ENCODE measurements at places on chromosomes 1 and 21. TPM values are rescaled to one million over a fixed set of nuclear protein-coding genes. Genes with fewer than 3 reads are reported as not detected.

Gene LRRC7
- not detected for total RNA-seq

Gene CDC42BPA
- total RNA-seq: 40.3 TPM

Gene MANEAL
- total RNA-seq: 4.9 TPM

Gene PCAT6
- 0.71 TPM for total RNA-seq

Gene ST6GALNAC3
- total RNA-seq: 8.8 TPM

- no peaks in the 10 kb centered on the region for H3K36me3 ChIP-seq
- no peak overlapping the region for H3K27ac ChIP-seq
- H3K27me3 ChIP-seq: no peaks in the 10 kb centered on the region
These were observed 130.4 kb downstream of the AJAP1 start for GRCh38 chr1:4784761-4785160.

DNA sequence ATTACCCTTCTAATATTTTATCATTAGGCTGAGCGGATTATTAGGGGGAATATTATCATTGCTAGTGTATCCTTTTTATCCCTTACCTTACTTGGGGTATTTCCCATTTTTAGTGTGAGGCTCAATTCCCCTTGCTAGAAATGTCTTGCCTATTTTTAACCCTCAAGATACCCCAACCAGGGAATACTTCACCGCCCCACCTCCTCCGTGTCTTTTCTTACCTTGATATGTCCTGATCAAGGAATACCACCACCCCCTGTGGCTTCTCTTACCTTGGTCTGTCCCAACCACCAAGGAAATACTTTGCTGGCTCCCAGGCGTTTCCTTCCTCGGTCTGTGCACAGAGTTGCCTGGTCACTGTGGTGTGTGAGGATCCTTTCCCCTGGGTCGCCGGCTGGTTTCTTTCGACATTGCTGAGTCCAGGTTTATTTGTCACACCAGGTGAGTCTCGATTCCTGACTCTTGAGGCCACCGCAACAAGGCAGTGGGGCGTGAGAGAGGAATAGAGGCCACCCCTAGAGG, 57.8 kb downstream of the SERINC2 start:
- no peak overlapping the region for H3K4me3 ChIP-seq
- no peak overlapping the region for H3K27ac ChIP-seq
- H3K36me3 ChIP-seq: no peaks in the 10 kb centered on the region
- no peaks in the 10 kb centered on the region for H3K27me3 ChIP-seq
- H3K4me1 ChIP-seq: no peaks in the 10 kb centered on the region
- DNase-seq: no peak

GRCh38 chr1:2907051-2907450, 105.6 kb upstream of the TTC34 start:
- H3K36me3 ChIP-seq: no peaks in the 10 kb centered on the region
- H3K4me3 ChIP-seq: no peak overlapping the region
- no peak for DNase-seq
- H3K27ac ChIP-seq: no peak overlapping the region
- no peaks in the 10 kb centered on the region for H3K4me1 ChIP-seq
- H3K27me3 ChIP-seq: peaks cover 17% of the 10 kb centered on the region

- no peaks in the 10 kb centered on the region for H3K36me3 ChIP-seq
- H3K4me3 ChIP-seq: no peak overlapping the region
- H3K27me3 ChIP-seq: no peaks in the 10 kb centered on the region
- H3K27ac ChIP-seq: no peak overlapping the region
- no peak for DNase-seq
These were observed 19.5 kb downstream of the MAP3K7CL start for GRCh38 chr21:29149808-29150425.

GRCh38 chr1:235161685-235162327, 756 bp upstream of the RBM34 start:
- H3K27me3 ChIP-seq: no peaks in the 10 kb centered on the region
- no peak for DNase-seq
- peak overlapping the region; percentile 95 for H3K27ac ChIP-seq
- peaks cover 36% of the 10 kb centered on the region for H3K4me1 ChIP-seq

DNA sequence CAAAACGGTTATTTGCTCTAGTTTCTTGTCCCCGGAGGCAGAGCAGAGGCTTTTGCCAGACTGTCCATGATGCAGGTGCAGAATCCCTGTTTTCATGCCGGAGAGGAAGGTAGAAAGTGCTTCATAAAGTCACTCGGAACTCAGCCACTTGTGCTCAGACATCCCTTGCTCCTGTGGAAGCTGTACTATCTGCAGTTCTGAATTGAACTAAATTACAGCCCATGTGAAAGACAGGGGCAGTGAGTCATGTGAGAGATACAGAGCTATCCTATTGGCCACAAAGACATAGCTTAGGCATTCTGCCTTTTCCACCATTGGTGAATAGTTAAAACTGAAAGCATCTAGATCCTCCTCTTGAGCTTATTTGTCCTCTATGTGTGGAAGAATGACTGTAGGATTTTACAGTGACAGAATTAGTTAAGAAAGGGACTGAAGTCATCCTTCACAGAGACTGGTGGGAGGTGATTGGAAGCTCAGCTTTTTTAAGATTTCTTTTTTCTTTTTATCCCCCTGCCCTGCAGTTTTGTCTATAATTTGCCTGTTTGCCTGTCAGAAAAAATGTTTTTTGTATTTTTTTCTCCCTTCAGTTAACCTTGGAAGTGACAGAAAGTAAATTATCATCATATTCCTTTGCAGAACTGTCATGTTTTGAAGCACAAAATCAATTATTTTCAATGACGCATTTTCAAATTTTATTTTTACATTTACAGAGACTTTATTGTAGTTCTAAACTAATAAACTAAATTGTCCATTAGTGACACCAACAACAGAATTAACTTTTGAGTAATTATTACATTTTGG, 298.6 kb downstream of the PTPRC start:
- peak overlapping the region; percentile 80 for H3K27ac ChIP-seq
- H3K4me3 ChIP-seq: peak overlapping the region; percentile 57
- DNase-seq: no peak
- H3K36me3 ChIP-seq: no peaks in the 10 kb centered on the region

DNA sequence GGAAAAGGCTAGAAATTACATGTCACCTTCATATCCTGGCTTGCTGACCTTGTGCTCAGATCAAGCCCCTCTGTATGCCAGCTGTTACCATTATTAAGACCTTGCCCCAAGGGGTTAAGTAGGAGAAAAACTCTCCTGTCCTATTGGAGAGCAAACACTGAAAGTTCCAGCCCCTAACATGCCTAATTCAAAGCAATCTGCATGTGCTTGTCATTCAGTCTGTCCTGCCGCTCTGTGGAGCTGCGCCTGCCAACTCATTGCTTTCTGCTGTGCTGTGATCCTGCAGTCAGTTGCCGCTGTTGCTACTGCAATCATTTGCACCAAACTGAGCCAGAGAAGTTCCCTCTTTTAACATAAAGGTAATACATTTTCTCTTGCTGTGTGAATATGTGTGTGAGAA, 113.4 kb downstream of the DISP1 start:
- peak overlapping the region; percentile 47 for H3K4me3 ChIP-seq
- H3K27ac ChIP-seq: peak overlapping the region; percentile 56
- peak; percentile 52 for DNase-seq
- H3K27me3 ChIP-seq: no peaks in the 10 kb centered on the region
- no peaks in the 10 kb centered on the region for H3K36me3 ChIP-seq
- H3K4me1 ChIP-seq: peaks cover 15% of the 10 kb centered on the region

GRCh38 chr21:40546647-40547046, 300.3 kb downstream of the DSCAM start:
- DNase-seq: no peak
- no peaks in the 10 kb centered on the region for H3K27me3 ChIP-seq
- H3K4me1 ChIP-seq: no peaks in the 10 kb centered on the region
- no peaks in the 10 kb centered on the region for H3K36me3 ChIP-seq

DNA sequence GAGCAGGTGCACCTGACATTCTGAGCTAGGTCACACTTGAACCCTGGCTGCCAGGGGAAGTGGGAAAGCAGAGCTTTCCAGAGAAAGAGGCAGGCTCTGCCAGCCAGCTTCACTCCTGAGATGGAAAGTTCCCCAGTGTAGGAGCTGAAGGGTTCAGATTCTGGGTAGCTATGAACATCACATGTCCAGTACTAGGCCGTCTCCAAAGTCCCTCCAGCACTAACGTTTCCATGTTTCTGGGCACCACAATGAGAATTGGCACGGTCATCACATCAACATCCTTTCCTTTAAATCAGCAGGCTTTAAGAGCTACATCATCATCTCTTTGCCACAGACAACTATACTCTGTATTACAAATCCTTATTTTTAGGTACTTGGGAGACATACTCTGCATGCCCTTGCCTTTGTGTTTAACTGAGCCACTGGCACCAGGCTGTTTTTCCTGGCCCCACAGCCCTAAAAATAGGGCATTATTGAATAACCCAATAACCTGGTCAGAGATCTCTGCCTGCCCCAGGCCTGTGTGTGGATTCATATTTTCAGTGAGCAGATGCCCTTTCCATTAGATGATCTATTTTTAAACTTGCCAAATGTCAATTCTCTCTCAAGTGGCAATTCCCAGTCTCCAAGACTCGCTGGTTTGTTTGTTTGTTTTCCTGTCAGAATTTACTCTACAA, 35.4 kb upstream of the USP24 start:
- no peak for DNase-seq
- H3K4me3 ChIP-seq: no peak overlapping the region
- no peaks in the 10 kb centered on the region for H3K4me1 ChIP-seq
- no peak overlapping the region for H3K27ac ChIP-seq

DNA sequence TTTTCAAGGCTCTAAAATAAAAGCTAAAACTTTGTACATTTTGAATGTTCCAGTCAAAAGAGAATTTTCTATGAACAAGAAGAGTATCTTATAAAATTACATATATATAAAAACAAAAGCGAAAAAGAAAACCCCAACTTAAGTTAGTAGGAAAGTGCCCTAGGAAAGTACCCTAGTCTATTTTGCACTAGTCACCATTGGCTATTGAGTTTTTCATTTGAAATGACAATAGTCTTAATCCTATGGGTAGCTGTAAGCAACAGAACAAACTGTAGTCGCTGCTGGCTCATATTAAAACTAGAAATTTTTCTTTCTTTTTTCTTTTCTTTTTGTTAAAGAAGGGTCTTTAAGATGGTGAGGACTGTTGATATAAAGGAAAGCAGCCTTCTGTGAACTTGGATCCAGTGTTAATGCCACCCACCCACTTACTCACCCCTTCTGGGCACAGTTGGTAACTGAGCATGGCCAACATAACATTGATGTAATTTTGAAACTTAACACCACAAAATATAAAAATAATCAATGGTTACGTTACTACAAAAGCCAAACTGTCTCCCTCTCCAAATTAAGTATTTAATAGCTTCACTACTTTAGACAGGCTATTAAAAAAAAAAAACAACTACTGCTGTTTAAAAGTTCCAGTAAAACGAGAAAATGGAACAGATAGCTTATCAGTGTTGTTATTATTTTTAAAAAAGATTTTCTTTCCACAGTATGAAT, 177.0 kb downstream of the EIF4G3 start:
- no peak overlapping the region for H3K4me3 ChIP-seq
- no peaks in the 10 kb centered on the region for H3K36me3 ChIP-seq
- no peaks in the 10 kb centered on the region for H3K27me3 ChIP-seq
- H3K27ac ChIP-seq: no peak overlapping the region

DNA sequence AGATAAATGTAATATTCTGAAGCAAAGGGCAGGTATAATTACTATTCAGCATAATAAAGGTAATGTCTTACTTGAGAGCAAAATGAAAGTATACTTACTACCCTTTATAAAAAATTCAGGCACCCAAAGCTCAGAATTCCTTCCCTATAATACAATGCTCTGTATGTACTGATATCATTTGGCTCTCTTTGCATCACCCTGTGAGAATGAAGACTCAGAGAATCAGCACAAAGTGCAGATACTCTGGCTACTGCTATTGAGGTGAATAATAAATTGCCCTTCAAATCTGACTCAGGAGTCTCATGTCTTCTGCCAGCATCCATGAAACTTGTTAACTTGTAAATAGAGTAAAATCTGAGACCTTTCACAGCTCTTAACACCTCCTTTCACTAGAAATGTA, 108.5 kb upstream of the KCTD3 start:
- no peaks in the 10 kb centered on the region for H3K36me3 ChIP-seq
- no peak for DNase-seq
- no peaks in the 10 kb centered on the region for H3K27me3 ChIP-seq

- H3K36me3 ChIP-seq: peaks cover 82% of the 10 kb centered on the region
- H3K27me3 ChIP-seq: no peaks in the 10 kb centered on the region
- no peak for DNase-seq
These were observed 67.4 kb downstream of the SASS6 start for GRCh38 chr1:100065183-100065968.

DNA sequence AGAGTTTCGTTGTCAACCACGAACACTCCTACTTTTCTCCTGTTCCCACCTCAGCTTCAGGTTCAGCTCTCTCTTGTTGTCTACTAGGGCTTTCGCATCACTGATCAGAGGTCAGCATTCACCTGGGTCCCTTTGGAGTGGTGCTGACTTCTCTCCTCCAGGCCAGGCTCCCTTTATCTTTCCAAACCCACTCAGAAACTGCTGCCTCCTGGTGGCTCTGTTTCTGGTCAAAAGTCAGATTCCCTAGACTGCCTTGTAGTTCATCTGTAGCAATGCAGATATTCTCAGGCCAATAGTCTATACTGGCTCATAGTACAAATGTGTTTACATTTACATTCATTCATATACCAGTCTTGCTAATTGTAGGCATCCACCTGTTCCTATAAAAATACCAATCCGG, 6.4 kb upstream of the ERI3 start:
- H3K27ac ChIP-seq: no peak overlapping the region
- no peaks in the 10 kb centered on the region for H3K27me3 ChIP-seq
- no peak overlapping the region for H3K4me3 ChIP-seq
- no peak for DNase-seq
- no peaks in the 10 kb centered on the region for H3K4me1 ChIP-seq

DNA sequence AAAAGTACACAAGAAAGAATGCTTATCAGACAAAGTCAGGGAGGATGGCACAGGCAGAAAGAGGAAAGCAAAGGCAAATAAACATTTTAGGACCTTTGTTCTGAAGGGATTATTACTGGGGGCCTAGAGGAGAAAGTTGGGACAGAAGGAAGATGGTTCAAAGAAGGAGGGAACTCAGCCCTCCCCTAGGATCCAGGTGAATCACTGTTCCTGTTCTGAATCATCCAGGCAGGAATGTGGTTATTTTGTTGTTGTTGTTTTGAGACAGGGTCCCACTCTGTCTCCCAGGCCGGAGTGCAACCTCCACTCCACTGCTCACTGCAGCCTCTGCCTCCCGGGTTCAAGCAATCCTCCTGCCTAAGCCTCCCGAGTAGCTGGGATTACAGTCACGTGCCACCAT, 38.5 kb upstream of the PSEN2 start:
- no peaks in the 10 kb centered on the region for H3K27me3 ChIP-seq
- H3K4me3 ChIP-seq: no peak overlapping the region
- H3K4me1 ChIP-seq: peaks cover 14% of the 10 kb centered on the region
- H3K36me3 ChIP-seq: no peaks in the 10 kb centered on the region
- DNase-seq: no peak

All from lower lobe of right lung (tissue), 2 donors.